ENCODE measurements at places on chromosomes 5 and 9. TPM values are rescaled to one million over a fixed set of nuclear protein-coding genes. Genes with fewer than 3 reads are reported as not detected.

The PANK3 gene
- 79.4 TPM for total RNA-seq

The SLC36A3 gene
- total RNA-seq, result not detected

The MYO10 gene
- 127 TPM for total RNA-seq

The NKD2 gene
- 7.7 TPM for total RNA-seq

The CCNO gene
- total RNA-seq, result 0.42 TPM

The BDP1 gene
- 29.2 TPM for total RNA-seq

The PCDHB10 gene
- total RNA-seq, result 1.5 TPM
